ENCODE measurements at places on chromosomes 4 and X. TPM values are rescaled to one million over a fixed set of nuclear protein-coding genes. Genes with fewer than 3 reads are reported as not detected.

Gene TNIP3
- total RNA-seq: 0.80 TPM

Gene LRPAP1
- total RNA-seq: 87.5 TPM

Gene ZFYVE28
- 7.2 TPM for total RNA-seq

Gene PABPC5
- 2.3 TPM for total RNA-seq

Gene NPY2R
- not detected for total RNA-seq

Gene CYSLTR1
- not detected for total RNA-seq

Gene NEIL3
- 14.1 TPM for total RNA-seq

All from thoracic aorta endothelial cell (primary cell).